ENCODE measurements at places on chromosomes 1 and 21.

DNA sequence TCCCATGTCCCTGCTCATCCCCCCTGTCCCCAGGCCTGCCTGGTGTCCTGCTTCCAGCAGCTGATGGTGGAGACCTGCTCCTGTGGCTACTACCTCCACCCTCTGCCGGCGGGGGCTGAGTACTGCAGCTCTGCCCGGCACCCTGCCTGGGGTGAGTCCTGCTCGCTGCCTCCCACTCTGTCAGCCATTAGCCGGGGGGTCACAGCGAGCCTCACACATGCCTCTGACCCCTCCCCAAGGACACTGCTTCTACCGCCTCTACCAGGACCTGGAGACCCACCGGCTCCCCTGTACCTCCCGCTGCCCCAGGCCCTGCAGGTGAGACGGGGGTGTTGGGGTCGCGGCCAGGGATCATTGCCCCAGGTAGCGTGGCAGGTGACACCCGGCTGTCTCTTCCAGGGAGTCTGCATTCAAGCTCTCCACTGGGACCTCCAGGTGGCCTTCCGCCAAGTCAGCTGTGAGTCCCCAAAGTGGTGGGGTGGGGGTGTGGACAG is 10.0 kb downstream of the SCNN1D start:
- DNase-seq = peak; percentile 70

- DNase-seq = no peak
Measured at GRCh38 chr1:33668695-33669094, 195.2 kb upstream of the HMGB4 start.

DNA sequence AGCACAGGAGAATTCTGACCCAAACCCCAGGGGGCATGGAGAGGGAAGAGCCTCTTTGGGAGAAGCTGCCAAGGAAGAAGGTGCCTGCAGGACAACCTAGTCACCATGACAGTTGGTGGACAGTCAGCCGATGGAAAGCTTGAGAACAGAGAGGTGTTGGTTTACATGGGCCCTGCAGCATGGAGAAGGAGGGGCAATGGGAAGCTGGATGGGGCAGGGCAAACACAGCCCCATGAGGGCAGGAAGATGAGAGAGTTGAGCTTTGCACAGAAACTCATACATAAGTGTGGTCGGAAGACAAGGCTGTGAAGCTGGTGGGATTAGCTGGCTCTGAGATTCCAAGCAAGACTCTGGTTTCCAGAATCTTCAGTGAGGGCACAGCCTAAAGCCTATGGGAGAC is 6.6 kb upstream of the SLC5A9 start:
- no peak for DNase-seq

- no peak for DNase-seq
Measured at GRCh38 chr1:5850503-5850902, 141.7 kb downstream of the NPHP4 start.

- no peak for DNase-seq
Measured at GRCh38 chr1:179708434-179709195, 34.5 kb upstream of the FAM163A start.
